ENCODE measurements at places on chromosomes 1 and 21.

DNA sequence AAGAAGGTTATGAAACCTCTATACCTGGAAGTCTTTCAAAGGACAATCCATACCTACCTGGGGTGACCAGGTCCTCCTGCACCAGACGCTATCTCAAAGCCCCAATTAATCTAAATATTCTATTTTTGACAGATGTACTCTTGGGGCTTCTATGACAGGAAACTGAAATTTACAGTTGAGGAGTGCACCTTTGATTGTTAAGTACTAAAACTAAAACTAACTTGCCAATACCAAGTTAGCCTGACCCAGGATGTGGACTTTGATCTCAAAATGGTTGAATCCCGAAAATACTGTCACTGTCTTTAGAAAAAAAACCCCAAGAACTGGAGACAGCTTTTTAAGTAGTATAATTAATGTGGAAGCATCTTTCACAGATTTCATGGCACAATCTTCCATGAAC lies 162.4 kb downstream of the TTLL7 start:
- DNase-seq = no peak

DNA sequence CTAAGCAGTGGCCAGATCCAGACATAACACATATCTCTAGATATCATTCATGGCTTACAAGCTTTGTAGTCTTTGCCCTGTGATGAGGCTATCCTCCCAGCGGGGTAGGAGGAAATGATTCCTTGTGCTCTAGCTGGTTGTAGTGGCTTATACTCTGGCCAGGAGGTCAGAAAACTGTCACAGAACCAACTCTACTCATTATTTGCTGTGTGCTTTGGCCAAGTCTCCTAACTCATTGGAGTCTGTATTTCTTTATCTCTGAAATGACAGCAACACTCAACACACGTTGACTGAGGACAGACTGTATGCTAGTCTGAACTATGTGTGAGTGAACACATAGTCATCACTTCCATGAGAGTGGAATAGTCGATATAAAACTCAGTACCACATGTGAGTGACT lies 116.7 kb upstream of the F3 start:
- no peak for DNase-seq

- DNase-seq = peak; percentile 70
Measured at GRCh38 chr1:181208967-181209366, 120.5 kb downstream of the IER5 start.

- DNase-seq = no peak
Measured at GRCh38 chr1:115679141-115679611, 37.4 kb downstream of the VANGL1 start.

DNA sequence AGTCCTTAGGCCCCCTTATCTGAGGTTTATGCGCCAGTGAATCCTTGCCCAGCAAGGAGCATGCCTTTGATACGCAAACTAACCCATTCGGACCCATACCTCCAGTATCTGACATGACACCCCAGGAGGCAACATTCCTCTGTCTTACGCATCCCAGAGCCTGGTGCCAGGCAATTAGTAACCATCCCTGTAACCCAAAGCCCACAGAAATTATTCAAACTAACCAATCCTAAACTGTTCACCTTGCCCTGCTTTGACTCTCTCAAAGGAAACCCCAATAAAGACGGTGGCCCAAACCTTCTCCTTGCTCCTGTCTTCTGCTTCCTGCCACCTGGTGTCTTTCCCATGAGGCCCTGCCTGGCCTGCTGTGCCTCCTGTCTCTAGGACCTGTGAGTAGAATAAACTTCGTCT lies 36.4 kb downstream of the ZNF496 start:
- DNase-seq = no peak

DNA sequence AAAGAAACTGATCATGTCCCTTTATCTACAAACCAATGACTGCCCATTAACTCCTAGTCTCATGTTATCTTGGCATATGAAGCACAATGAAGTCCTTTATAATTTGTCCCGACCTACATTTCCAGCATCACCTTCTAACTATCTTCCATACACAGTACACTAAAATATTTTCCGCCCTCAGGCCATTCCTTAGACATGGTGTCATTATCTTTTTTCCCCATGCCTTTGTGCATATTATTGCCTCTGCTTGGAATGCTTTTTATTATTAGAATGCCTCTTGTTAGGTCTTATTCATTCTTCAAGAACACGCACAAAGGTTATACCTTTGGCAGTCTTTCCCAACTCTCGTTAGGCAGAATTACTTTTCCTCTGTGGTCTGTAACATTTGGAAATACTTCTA lies 39.6 kb downstream of the ATG4C start:
- no peak for DNase-seq

DNA sequence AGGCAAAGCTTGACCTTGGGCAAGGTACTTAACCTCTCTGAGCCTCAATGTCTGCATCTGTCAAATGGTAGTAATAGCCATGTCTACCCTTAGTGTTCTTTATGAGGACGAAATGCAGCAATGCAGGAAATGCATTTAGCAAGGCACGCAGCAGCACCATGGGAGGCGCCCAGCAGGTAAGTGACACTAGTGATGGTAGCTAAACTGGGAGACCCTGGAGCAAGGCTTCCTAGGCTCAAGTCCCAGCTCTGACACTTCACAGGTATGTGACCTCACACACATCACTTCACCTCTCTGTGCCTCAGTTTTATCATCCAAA lies 289.0 kb downstream of the RRAGC start:
- DNase-seq = no peak

DNA sequence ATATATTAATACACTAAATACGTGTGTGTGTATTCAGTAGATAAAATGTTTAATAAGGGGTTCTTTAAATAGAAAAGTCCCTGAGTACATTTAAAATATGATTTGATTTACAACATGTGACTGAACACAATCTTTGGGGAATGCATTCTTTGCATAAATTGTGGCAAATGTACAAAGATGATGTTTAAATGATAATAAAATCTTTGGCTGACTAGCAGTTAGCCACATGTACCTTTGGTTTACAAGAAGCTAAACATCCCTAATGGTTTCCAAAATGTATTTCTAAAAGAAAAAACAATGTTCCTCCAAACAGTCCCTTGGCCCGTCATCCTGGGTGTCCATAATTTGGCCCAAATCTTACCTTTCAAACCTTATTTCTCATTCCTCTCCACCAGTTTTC lies 106.4 kb upstream of the MARK1 start:
- no peak for DNase-seq

GRCh38 chr1:230632273-230632873 lies 9.9 kb upstream of the COG2 start:
- DNase-seq = no peak

- peak; percentile 65 for DNase-seq
Measured at GRCh38 chr1:65264197-65264929, 45.0 kb upstream of the DNAJC6 start.

DNA sequence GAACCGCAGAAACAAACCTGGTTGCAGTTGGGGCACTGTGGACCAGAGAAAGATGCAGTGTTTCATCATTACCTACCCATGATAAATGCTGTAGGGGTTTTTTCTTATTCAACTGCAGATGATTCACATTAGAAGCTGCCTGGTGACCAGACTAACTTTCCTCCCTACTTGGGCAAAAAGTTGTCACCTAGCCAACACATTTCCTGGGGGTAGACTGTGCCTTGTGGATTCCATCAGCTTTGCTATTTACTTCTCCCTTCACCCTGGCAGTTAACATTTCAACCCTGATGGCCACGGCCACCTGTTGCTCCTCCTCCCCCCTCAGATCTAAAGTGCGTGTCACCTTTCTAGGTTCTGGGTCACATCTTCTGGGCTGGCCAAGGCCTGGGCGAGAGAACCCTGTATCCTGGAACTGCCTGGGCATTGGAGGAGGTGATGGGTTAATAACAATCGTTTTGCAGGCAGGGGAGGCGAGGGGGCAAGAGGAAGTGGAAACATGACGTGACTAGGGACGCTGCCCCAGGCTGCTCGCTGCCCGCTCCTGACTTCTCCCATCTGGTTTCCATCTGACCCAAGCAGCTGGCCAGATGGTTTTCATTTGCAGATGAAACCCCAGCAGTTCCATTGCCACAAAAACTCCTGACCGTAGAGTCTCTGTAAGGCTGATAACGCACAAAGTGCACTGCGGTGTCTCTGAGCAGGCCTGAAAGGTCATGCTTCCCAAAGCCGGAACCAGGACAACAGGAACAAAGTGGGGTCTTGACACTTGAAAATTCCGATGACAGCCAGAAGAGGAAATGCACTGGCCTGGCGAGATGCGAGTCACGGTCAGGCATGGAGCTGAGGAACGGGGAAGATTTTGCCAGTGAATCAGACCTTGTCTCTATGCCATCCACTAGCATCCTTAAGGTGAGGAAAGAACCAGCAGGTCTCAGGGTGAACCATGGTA lies 36.6 kb downstream of the CAPZB start:
- peak; percentile 33 for DNase-seq

DNA sequence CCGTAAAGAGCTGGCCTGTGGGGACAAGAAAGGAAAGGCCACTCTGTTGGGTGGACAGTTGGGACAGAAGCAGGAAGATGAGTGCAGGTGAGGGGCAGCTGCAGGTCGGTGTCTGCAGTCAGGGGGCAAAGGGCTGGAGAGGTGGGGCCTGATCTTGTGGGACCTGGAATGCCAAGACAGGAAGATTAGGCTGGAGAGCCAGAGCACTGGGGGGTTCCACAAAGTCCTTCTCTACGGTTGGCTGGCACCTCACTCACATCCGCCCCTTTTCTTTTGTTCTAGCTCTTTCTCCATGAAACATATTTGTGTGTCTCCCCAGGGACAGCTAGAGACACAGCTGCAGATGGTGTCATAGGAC lies 404.1 kb downstream of the PTPRU start:
- no peak for DNase-seq

DNA sequence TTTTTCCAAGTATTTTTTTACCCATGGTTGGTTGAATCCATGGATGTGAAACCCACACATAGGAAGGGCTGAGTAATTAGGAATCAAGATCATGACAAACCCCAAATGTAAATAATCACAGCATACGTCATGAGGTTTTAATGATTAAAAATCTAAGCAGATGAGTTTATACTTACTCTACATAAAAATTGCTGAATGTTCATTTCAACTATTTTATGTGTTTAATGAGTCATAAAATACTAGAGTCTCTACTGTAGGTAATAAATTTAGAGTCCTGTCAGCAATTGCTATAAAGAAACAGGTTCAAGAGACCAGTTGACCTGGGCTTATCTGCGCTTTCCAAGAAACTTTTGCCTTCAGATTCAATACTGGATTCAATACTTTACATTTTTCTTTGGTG lies 18.2 kb downstream of the CTH start:
- DNase-seq = no peak

- no peak for DNase-seq
Measured at GRCh38 chr1:59354709-59355337, 57.9 kb downstream of the FGGY start.

GRCh38 chr1:10045480-10046355 lies 13.0 kb downstream of the UBE4B start:
- DNase-seq = peak; percentile 70

GRCh38 chr1:95021805-95022643 lies 50.7 kb downstream of the ALG14 start:
- no peak for DNase-seq

- DNase-seq = no peak
Measured at GRCh38 chr1:204216236-204216635, 2.4 kb upstream of the GOLT1A start.

DNA sequence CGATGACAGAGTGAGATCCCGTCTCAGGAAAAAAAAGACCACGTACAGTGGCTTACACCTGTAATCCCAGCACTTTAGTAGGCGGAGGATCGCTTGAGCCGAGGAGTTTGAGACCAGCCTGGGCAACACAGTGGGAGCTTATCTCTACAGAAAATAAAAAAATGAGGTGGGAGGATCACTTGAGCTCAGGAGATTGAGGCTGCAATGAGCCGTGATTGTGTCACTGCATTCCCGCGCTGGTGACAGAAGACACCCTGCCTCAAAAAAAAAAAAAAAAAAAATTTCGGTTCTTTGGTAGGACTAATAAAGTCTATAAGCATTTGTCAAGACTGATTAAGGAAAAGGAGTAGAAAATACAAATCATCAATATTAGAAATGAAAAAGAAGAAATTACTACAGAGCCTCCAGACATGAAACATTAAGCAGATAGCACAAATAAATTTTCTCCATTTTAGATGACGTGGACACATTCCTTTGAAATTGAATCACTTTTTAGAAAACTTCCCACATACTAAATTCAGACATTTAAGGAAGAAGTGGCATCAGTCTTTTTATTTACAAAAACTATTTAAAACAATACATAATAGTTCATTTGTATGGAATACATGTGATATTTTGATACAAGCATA lies 30.4 kb downstream of the MORC3 start:
- no peak for DNase-seq

DNA sequence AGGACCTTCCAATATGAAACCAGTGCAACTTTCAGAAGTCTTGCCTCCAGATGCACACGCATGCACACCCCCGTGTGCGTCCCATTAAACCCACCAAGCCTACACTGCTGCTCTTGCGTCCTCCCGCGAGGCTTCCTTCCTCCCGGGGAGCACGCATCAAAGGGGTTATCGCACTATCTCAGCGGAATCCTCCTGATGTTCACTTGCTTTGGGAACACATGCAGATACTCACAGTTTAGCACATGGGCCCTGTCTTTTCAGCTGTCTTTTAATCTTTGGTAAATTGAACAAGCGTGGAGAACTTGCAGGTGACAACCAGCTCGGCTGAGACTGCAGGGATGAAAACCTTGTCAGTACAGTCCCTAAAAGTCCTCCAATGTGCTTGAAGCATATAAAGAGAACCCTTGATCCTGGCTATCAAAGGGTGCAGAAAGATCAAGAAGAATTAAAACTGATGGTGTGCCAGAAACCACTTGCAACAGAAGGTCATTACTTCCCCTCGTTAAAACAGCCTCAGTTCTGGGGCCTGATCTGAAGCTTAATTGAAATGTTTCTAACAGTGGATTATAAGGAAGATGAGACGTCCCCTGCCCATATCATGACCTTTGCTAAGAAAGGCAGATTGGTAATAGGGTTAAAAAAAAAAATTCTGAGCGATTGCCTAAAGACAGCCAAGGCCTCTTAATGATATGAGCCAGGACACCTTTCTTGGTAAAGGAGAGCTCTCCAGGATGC lies 149.4 kb upstream of the LMO4 start:
- DNase-seq = no peak

- no peak for DNase-seq
Measured at GRCh38 chr1:224454402-224455055, 19.9 kb upstream of the WDR26 start.

- no peak for DNase-seq
Measured at GRCh38 chr1:1797731-1798341, 19.6 kb upstream of the NADK start.

All from NCI-H524 treated with DMSO at 0.1 percent for 48 hours (cell line).